ENCODE measurements at places on chromosomes 4 and X. TPM values are rescaled to one million over a fixed set of nuclear protein-coding genes. Genes with fewer than 3 reads are reported as not detected.

The RADX gene
- 0.06 TPM for total RNA-seq

The SRPK3 gene
- 0.06 TPM for total RNA-seq

The FAM120C gene
- total RNA-seq: 6.0 TPM

The INTU gene
- total RNA-seq: 1.0 TPM

The CLIC2 gene
- total RNA-seq: 0.19 TPM

The NXF2B gene
- total RNA-seq: not detected

The TCEAL2 gene
- total RNA-seq: not detected

The ZNF141 gene
- total RNA-seq: 2.7 TPM

The HSD17B11 gene
- 52.1 TPM for total RNA-seq

The MAGEC2 gene
- not detected for total RNA-seq

The NDP gene
- total RNA-seq: not detected

The EPGN gene
- not detected for total RNA-seq

The FOXR2 gene
- total RNA-seq: not detected

The TMPRSS11A gene
- total RNA-seq: not detected

The SULT1E1 gene
- total RNA-seq: not detected

The BTC gene
- 0.91 TPM for total RNA-seq

The CXorf49 gene
- not detected for total RNA-seq

The CT45A10 gene
- total RNA-seq: 0.35 TPM

The SMIM10L2A gene
- total RNA-seq: 0.15 TPM

The MTMR8 gene
- total RNA-seq: 0.50 TPM

The FRG2 gene
- total RNA-seq: not detected

The NR3C2 gene
- total RNA-seq: 0.01 TPM

The ZAR1 gene
- 0.08 TPM for total RNA-seq

The CLGN gene
- 4.5 TPM for total RNA-seq

The SSX5 gene
- total RNA-seq: not detected

The PASD1 gene
- not detected for total RNA-seq

The SLITRK2 gene
- not detected for total RNA-seq

The EGF gene
- total RNA-seq: 0.41 TPM

The GIMD1 gene
- not detected for total RNA-seq

The NUDT11 gene
- 2.7 TPM for total RNA-seq

The NUDT9 gene
- 23.7 TPM for total RNA-seq

The TDO2 gene
- total RNA-seq: 0.55 TPM

The GAB1 gene
- total RNA-seq: 2.9 TPM

The NXF3 gene
- 0.03 TPM for total RNA-seq

The PTPN13 gene
- 3.7 TPM for total RNA-seq

The AFM gene
- total RNA-seq: not detected

The LNX1 gene
- 0.06 TPM for total RNA-seq

The ADRA2C gene
- total RNA-seq: 10.9 TPM

The CENPVL2 gene
- not detected for total RNA-seq

The LONRF3 gene
- 2.8 TPM for total RNA-seq

The HERC6 gene
- 2.5 TPM for total RNA-seq

The SSX4 gene
- not detected for total RNA-seq

The USP26 gene
- total RNA-seq: not detected

The SATL1 gene
- total RNA-seq: not detected

The ELOVL6 gene
- total RNA-seq: 22.1 TPM

The ADH1A gene
- not detected for total RNA-seq

The RGN gene
- not detected for total RNA-seq

The MAOB gene
- total RNA-seq: 0.29 TPM

The GATA1 gene
- not detected for total RNA-seq

The HTRA3 gene
- 20.2 TPM for total RNA-seq

The RNF128 gene
- 0.06 TPM for total RNA-seq

The TRIM60 gene
- total RNA-seq: not detected

The C4orf50 gene
- not detected for total RNA-seq

The CXCL3 gene
- 3.3 TPM for total RNA-seq

The NAT8L gene
- 13.5 TPM for total RNA-seq

The KLHL34 gene
- not detected for total RNA-seq

The NLGN3 gene
- 0.84 TPM for total RNA-seq

Measured in A549 treated with AZD2906 at 1 μM for 4 hours (cell line).